ENCODE measurements at places on chromosomes 16 and 17.

- DNase-seq: peak; percentile 32
Observed at GRCh38 chr16:17416461-17417311, 54.1 kb downstream of the XYLT1 start.

DNA sequence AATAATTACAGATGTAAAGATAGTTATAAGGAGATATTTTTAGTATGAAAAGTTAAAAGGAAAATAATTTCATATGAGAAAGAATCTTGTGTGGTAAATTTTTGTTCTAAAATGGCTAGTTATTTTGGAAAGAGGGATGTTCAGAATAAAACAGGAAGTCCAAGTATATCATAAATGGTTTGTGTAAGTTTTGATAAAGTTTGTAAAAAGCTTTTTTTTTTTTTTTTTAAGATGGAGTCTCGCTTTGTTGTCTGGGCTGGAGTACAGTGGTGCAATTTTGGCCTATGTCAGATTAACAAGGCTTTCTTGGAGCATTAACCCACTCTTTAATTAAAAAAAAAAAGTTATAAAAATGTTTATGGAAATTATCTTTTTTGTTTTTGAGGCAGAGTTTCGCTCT is 8.2 kb upstream of the CDK10 start:
- no peak for DNase-seq

DNA sequence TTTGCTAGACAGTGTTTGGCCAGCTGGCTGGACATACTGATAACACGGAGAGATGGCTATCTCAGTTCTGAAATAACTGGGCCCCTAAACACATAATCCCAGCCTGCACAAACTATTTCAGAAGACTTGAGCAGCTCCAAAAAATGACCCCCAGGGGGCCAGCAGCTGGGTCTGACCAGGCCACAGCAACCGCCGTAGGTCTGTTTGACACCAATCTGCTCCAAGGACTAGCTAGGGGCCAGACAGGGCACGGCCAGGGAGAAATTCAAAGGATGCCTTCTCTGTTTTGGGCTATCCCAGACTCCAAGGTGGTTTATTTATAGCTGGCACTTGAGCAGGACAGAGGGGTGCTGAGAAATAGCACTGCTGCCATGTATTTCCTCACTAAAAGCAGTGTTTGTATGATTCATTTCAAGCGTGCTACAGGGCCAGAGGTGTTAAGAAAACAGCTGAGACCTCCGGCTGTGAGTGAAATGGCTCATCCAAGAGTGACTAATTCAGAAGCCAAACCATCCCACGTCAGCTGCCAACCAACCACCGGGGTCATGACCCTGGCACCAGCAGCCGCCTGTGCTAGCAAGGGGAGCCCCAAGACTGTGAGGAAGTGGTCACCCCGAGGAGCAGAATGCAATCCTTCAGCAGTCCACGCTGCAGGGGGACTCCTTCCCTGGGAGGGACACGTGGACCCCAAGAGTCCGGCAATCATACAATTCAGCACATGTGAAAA is 5.7 kb downstream of the GGA2 start:
- DNase-seq: no peak

GRCh38 chr17:20276421-20276820 is 190.9 kb downstream of the LGALS9B start:
- DNase-seq: no peak

- DNase-seq: no peak
Observed at GRCh38 chr17:7654832-7655540, 4.3 kb downstream of the ATP1B2 start.

DNA sequence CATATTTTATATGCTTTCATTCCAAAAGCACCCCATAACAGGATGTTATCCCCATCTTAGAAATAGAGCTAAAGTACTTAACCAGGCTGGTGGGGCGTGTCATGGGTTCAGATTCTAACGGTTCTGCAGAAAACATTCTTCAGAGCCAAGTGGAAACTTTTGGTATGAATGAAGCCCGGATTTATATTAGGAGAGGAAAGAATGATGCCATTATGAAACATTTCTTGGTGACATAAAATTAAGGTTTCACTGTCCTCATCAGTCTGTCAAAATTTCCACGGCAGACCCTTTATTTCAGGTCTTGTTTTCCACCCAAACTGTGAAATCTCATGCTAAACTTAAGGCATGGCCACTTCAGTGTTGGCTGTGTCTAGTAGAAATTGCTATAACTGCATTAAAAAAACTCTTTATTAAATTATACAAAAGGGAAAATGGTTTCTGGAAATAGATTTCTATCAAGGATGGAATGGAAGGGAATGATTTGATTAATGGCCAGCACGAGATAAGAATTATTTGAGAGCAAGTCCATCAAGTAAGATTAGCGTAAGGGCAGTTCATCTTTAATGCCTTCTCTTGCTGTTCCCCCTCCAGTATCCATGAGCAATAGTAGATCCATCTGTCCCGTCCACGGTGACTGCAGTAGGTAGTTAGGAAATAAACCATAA is 11.7 kb downstream of the PRKCA start:
- DNase-seq: no peak

DNA sequence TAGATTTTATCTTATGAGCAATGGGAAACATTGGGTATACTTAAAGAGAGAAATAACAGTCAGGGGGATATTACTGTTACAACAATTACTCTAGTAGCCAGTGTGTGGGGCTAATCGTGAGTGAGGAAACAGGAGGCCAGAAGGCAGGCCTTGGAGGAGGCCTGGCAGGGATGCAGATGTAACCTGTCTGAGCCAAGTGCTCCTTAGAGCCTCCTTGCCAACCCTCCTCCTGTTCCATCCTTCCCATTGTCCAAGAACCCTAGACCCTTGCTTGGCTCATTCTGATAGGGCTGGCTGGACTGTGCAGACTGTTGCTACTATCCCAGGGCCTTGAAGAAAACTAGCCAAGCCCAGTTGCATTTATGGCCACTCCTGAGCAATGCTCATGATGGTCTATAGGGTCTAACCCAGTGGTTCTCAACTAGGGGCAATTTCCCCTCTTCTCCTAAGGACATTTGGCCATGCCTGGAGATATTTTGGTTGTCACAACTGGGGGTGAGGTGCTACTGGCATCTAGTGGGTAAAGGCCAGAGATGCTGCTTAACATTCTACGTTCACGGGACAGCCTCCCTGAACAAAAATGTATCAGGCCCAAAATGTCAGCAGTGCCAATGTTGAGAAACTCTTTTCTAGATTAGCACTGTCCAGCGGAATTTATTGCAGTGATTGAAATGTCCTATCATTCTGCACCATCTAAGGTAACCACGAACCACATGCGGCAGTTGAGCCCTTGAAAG is 24.4 kb upstream of the WSCD1 start:
- no peak for DNase-seq

DNA sequence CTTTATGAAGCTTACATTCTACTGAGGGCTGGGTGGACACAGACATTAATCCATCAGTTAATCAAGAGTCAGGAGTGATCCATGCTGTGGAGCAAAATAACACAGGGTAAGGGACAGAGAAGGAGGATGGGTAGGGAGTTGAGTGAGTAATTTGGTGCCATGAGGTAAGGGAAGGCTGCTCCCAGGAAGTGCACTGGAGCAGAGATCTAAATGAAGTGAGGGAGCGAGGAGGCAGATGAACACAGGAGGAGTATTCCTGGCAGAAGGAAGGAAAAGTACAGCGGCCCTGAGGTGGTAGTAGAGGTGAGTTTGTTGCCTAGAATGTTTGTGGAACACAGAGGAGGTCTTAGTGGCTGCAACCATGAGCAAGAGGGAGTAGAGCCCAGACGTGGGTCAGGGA is 34.8 kb downstream of the ASIC2 start:
- DNase-seq: no peak

GRCh38 chr17:29157310-29157709 is 22.9 kb downstream of the MYO18A start:
- no peak for DNase-seq

DNA sequence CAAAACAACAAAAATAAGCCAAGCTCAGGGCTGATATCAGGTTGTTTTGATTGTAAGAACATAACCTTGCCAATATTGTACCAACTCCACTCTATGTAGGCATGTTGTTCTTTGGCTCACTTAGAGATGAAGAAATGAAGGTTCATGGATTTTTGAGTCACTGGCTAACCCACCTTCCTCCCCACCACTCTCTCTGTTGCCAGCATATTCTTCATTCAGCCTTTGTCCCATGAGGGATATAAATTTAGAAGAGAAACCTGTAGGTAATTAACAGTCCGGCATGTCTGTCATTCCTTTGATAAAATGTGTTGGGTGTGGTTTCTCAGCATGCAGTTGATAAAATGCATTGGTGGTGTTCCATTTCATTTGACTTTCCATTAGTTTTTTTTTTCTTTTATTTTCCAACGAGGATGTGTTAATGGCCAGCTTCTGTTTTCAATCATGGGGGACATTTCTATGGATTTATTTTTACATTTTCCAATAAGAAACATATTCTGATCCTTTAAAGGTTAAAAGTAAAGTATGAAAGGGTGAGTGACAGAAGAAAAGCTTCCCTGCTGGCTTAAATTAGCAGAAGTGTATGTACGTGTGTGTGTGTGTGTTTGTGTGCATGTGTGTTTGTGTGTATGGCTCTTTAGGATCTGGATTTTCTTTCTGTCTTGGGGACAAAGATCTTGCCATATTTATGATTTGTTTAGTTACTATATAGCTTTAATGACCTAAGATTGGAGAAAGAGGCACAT is 166.2 kb upstream of the KCNJ16 start:
- no peak for DNase-seq

DNA sequence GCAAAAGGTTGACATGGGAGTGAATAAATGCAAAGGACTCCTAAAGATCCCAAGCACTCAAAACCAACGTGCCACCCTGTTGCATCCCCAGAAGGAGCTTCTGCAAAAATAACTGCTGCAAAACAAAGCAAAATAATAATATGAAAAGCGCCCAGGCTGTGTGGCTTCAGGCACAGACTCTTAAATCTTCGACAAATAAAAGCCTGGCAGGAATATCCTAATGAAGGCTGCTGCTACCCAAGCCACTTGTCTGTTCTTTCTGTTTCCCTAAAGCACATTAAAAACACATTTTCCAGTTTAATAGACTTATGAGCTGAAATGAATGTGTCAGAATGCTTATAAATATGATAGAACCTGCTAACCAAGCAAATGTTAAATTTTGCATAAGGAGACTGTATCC is 154.0 kb downstream of the SLC39A11 start:
- DNase-seq: no peak

GRCh38 chr16:75326333-75326732 is 74.9 kb upstream of the BCAR1 start:
- no peak for DNase-seq

- DNase-seq: no peak
Observed at GRCh38 chr16:8882725-8883377, 700 bp downstream of the LITAFD start.

DNA sequence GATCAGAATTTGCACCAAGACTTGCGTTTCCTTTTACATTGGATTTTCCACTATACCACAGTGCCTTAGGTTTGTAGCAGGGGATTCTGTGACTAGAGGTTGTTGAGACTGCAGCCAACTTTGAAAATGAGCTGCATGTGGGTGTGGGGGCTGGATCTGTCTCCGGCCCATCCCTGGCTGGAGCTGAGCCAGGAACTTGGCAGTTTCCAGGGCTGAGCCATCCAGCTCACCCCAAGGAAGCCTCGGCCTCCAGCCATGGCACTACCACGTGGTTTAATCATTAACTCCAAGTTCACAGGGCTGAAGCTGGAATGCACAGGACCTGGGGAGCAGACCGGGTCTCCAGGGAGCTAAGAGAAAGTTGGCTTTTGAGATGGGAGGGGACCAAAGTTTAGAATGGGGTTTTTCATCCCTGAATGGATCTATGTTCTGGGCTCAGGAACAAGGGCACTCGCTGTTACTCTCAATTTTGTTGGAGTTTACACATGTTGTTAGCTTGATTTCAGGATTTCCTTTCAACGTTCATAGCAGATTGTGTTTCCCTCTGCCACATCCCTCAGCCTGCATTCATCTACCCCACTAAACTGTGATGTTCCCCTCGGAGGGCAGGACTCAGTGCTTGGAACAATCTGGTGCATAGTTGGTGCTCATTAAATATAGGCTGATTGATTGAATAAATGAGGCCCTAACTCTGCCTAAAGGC is 42.3 kb upstream of the HNF1B start:
- peak; percentile 67 for DNase-seq

DNA sequence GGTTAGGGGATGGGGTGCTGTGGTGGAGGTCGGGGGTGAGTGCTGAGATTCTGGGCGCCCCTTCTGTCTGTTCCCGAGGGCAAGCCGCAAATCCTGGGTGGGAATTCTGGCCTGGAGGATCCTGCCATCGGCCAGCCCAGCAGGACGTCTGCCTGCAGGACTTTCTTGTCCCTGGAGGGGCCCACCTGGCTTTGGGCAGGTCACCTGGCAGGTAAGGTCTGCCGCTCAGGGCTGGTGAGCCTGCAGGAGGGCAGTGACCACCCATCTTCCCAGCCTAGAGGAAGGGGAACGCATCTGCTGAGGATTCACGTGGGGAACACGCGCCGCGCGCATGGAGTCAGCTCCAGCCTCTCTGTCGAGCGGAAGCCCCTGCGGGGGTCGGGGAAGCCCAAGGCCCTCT is 5.4 kb downstream of the RNF222 start:
- no peak for DNase-seq

DNA sequence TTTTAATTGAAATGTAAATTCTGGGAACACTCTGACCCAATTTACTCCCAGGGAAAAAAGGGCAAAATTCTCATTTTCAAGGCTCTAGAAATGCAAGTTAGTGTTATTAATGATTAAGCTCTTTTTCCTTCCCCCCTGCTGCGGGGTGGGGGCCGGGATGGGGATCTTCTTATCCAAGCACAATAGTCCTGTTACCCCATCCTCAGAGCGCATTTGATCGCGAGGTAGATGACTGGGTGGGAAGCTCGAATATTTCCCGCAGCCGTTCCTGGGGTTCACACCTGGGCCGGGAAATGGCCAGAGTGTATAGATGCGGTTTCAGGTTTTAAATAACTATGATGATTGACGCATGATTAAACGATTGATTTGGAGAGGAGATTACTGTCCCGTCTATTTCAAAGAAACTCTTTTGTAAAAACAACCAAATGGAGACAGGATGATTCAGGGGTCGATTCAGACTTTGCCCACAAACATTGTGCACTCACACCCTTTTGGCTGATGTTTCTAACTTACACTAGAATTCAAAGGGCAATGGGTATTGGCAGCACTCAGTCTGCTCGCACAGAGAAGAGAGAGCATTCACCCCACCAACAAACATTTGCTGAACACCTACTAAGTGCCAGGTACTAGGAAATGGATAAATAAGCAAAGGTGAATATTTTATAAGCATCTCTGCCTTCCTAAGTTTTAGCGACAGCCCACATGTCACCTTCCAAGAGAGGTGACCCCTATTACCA is 55.0 kb downstream of the SALL1 start:
- DNase-seq: peak; percentile 34

- no peak for DNase-seq
Observed at GRCh38 chr17:8552577-8553320, 77.8 kb downstream of the MYH10 start.

DNA sequence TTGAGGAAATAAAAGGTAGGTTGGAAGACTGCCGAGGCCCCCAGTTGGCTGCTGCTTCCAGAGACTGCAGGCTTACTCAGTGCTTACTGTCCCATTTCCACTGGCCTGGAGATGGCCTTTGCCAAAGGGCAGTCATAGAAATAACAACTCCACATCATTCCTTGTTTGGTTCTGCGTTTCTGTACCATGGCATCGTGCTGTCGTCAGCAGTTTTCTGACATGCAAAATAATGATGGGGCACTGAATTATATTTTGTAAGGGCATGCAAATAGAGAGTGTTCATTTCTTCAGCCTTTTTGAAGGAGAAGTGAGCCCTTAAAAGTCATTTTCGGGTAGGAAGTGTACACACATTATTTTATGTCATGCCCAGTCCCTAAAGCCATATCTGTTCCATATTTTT is 88.9 kb downstream of the RBFOX1 start:
- no peak for DNase-seq

- DNase-seq: no peak
Observed at GRCh38 chr16:50072730-50073129, 7.0 kb downstream of the HEATR3 start.

- no peak for DNase-seq
Observed at GRCh38 chr17:14429084-14429483, 128.2 kb downstream of the HS3ST3B1 start.
